ENCODE measurements at places on chromosomes 6 and 20.

- DNase-seq = no peak
These were observed 4.4 kb downstream of the FOXA2 start for GRCh38 chr20:22579711-22580697.

- no peak for DNase-seq
These were observed 95.7 kb upstream of the BMP2 start for GRCh38 chr20:6671829-6672228.

DNA sequence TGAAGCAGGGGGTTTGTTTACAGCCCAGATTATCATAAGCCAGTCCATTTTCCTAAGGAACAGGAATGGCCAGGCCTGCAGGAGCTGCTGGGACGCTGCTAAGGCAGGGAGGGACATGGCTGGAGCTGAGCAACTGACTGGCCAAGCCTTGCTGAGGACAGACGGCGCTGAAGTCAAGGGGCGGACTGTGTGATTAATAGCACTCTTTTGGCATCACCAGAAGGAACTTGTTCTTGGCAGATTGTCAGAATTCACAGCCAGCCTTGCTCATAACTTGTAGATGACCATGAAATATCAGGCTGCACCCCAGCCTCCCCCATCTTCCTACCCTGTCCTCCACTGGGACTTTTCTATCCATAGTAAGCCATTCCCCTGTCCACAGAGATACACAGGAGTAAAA lies 218.8 kb upstream of the RNF24 start:
- DNase-seq = no peak

GRCh38 chr6:68675548-68675947 lies 40.5 kb downstream of the ADGRB3 start:
- DNase-seq = no peak

DNA sequence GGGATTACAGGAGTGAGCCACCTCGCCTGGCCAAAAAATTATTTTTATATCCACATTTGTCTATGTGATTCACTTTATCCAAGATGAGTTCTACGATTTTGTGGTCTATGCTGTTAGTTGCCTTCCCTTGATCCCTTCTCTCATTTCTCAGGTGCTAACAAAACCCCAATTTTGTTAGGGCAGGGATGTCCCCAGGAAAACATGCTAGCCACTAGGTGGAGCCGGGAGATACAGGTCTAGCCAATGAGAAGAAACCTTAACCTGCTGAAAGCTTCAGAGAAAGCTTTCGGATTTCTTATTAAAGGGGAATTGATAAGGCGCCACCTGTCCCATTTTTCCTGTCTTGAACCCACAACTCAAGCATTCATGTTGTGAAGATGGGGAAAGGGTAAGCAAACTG lies 167.4 kb upstream of the OLIG3 start:
- DNase-seq = peak; percentile 9

DNA sequence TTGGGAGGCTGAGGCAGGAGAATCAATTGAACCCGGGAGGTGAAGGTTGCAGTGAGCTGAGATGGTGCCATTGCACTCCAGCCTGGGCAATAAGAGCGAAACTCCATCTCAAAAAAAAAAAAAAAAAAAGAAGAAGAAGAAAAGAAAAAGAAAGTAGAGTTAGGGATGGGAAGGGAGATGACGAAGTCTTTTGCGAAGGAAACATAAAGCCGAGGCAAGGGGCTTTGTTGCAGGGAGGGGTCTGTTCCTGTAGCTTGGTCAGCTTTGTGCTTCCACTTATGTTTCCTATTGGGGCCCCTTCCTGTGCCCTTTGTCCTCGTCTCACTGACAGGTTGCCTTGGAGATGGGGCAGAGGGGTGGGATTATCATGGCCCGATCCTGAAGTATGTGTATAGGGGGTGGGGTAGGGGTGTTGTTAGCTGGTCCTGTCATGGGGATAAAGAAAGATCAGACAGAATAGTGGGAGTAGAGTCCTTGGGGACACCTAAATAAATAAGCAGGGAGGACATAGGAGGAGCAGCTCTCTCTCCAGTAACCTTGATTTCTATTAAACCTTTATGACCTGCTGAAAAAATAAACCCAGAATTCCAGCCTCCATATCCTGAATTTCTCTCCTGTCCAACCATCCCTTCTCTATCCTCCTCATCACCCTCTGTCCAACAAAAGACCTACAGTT lies 1.1 kb upstream of the CLIC1 start:
- DNase-seq = no peak

GRCh38 chr6:169930799-169931198 lies 179.4 kb downstream of the ERMARD start:
- DNase-seq = no peak

DNA sequence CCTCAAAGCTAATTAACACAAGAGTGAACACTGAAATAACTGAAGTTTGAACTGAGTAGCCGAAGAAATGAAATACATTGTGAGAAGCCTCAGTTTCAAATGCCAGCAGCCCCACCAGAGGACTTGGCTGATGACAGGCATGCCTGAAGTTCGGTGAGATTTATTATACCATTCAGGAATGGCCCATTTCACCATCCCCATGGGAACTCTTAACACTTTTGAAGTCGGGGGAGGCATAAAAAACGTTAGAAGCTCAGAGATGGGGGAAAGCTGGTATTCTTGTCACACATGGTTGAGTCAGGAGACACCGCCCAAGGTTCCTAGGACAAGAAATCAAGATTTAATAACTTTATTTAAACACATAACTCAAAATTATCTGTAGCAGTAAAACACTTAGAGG lies 17.6 kb upstream of the SLC22A3 start:
- DNase-seq = no peak

DNA sequence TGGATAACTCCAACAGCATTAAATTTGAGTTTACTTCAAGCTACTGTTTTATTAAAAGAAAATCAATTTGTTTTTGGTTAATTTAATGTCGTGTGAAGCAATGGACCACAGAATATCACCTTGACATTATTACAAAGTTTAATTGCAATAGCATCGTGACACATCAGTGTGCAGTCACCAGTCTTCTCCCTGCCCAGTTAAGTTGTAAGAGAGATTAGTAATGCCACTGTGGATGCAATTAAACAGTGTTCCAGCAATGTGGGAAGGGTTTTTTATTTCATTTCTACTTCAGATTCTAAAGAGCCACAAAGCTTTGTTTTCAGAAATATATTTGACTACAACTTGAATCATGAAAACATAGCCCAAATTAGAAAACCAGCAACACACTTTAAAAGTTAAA lies 128.7 kb downstream of the SYNE1 start:
- DNase-seq = no peak

DNA sequence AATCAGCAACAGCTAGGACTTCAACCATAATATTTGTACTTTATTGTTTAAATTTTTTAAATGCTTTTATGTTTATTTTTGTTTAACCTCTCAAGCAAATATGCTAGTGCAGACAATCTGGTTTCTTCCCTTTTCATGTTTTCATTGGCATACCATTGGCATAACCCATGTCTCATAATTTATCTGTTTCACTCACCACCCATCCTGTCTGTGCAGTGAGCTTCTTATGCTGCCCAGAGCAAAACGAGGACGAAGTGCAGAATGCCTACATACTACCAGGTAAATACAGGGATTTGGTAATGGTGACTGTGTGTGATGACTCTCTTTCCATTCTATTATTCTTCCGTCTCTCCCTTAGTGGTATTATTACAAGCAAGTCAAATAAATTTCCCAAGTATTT lies 361.4 kb upstream of the KCNQ5 start:
- DNase-seq = no peak

DNA sequence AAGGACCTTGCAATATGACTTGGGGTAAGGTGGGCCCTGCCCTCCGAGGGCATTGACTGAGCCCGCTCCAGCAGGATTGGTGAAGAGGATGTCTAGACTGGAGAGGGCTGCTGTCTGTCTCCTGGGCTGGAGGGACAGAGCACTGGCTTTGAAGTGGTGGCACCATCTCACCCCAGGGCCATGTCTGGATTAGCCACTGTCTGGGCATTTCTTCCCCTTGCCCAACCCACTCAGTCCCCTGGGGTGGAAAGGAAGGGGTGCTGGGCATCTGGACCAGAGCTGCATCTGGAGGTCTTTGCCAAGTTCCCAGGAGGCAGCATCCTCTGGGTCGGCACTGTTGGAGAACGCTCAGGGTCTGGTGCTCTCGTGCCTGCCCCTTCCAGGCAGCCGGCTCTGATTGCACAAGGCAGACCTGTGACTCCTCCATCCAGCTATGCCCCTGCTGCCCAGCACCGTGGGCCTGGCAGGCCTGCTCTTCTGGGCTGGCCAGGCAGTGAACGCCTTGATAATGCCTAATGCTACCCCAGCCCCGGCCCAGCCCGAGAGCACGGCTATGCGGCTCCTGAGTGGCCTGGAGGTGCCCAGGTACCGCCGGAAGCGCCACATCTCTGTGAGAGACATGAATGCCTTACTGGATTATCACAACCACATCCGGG lies at the start of gene R3HDML:
Gene R3HDML (plus strand): TSS at position 319 of the 656 bp plus-strand sequence. CDS start 115 bp downstream, at position 434.
- DNase-seq = no peak

- no peak for DNase-seq
These were observed 587.6 kb downstream of the DHX35 start for GRCh38 chr20:39549733-39550132.

- DNase-seq = no peak
These were observed 209.3 kb downstream of the ALDH8A1 start for GRCh38 chr6:134740473-134741199.

- no peak for DNase-seq
These were observed 6.6 kb downstream of the SLC22A1 start for GRCh38 chr6:160128125-160128683.

GRCh38 chr20:38520261-38520660 lies 47.6 kb downstream of the RALGAPB start:
- no peak for DNase-seq

DNA sequence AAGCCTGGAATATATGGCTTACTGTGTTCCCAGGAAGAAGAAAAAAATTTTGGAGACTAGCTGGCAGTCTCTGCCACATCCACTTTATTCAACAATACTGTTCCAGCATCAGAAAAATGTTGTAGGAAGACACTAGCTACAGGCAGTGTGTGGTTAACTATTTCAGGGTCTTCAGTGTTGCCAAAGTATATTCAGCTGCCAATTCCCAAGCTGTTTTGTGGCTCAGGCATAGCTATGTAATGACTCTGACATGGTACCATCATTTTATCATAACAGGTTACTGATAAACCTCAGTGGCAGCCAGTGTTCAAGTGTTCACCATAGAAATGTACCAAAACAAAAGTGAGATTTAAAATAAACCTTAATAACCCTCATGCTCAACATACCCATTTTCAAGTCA lies 503.1 kb downstream of the ADGRB3 start:
- DNase-seq = no peak

GRCh38 chr6:42877695-42878094 lies 1.7 kb upstream of the RPL7L1 start:
- DNase-seq = no peak

DNA sequence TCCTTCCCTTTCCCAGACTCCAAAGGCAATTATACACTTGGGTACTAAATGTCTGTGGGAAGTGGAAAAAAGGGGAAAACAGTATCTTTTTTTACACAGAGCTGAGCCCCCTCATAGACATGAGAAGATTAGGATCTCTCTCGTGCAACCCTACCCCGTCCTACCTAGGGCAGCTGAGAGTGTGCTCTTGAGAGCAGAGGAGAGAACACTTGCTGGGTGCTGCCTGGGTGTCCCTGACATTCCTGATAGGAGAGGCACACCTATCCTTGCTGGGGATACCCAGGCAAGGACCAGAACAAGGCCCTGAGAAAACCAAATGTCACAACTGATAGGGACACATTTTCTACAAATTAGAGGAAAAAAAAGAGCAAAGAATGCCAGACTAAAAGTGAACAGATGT lies 81.2 kb downstream of the PREP start:
- DNase-seq = no peak

DNA sequence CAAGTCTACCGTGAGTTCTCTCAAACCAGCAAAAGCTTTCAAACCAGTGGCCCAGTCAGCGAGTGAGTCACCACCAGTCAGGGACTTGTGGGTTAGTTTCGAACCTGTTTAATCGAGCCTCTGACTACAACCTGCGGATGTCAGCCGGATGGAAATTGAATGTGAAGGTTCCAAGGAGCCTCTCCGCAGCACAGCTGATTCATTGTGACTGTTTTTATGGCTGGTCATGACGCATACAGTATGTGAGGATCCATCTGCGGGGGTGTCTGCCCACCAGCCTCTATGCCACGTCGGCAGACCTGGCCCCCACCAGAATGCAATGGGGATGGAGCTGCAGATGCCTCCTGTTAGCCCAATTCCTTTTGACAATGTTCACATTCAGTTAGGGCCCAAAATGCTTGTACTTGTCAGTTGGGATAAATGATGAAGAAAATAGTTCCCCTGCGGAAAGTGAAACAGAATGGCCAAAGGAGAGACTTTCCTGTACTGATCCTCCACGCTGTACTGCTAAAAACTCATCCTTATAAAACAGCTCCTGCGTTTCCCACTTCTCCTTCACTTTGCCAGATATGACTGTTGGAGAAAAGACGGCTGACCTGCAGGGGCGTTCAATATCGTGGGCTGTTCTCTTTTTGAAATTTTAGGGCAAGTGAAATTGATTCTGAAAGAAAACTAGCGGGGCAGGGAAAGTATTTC lies 206.6 kb downstream of the TFAP2B start:
- DNase-seq = peak; percentile 11

DNA sequence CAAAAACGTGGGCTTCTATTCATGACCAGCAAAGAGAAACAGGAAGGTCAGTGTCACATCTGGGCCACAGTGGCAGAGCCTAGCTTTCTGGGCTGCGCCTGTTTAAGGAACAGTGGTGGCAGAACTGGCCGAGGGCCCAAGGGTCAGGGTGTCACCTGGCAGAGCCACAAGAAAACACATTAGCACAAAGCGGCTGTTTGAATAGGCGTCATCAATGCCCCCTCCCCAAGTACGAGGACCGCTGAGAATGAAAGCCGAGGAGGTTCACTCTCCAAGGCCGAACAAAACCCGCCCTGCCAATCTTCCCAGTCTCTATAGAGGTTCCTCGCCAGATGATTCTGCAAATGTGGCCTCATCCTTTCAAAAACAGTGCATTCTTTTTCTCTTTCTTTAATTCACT lies 125.2 kb upstream of the TRAF3IP2 start:
- no peak for DNase-seq

DNA sequence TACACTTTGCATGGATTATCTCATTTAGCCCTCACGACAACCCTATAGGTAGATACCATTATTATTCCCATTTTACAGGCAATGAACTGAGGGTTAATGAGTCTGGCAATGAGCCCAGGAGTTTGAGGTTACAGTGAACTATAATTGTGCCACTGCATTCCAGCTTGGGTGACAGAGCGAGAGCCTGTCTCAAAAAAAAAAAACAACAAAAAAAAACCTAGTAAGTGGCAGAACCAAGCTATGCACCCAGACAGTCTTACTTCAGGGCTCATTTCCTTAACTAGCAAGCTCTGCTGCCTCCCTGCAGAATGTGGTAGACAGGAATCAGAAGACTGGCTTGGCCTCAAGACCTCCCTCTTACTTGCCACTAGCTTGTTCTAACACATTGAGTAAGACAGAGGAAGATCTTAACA lies 71.9 kb upstream of the RREB1 start:
- no peak for DNase-seq

Data from GM04504 (cell line).